Right hindlimb (tissue), 1 donor: ENCODE measurements at places on chromosomes 7 and 10.

DNA sequence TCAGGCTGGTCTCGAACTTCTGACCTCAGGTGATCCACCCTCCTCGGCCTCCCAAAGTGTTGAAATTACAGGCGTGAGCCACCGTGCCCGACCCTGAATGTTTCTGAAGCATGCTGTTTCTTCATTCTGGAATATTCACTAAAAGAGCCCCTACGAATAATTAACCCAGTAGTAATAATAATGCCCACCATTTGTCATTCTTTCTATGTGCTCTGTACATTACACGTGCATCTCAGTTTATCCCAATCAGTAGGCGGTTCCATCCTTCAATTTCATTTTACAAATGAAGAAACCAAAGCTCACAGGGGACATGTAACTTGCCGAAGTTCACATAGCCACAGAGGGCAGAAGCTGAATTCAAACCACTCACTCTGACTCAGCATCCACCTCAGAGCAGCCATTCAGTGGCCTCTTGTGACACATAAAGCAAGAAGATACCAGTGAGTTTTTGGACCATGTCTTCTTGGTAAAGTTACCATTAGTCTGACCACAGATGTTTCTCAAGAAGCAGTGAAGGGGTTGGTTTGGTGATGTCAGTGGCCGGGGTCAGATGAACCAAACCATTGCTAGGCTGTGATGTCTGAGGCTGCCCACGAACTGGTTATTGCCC, 71.9 kb upstream of the DUSP5 start:
- no peak for DNase-seq

GRCh38 chr7:45180084-45180986, 22.7 kb downstream of the RAMP3 start:
- no peak for DNase-seq

GRCh38 chr10:33005322-33006301, 47.6 kb upstream of the ITGB1 start:
- DNase-seq: peak; percentile 73

- DNase-seq: no peak
These were observed 25.4 kb downstream of the PDGFA start for GRCh38 chr7:494259-494687.

- DNase-seq: no peak
These were observed 87.8 kb downstream of the SPDYE5 start for GRCh38 chr7:75579899-75580298.

- no peak for DNase-seq
These were observed 1.6 kb upstream of the KBTBD2 start for GRCh38 chr7:32893207-32893524.

DNA sequence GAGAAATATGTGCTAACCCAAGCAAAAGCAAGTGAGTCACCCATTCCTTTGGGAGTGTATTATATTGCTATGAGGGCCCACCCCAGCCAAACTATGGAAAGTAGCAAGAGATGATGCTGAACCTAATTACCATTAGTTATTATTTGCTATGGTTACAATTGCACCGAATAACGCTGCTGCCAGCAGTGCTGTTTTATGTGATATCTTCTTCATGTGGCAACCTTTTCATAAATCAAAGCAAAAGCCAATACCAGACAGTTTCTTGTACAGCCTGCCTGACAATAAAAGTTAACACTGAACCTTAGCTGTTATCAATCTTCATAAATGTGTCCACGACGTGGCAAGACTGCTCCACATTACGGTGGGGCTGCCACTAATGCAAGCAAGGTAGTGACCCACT, 241.7 kb upstream of the PLXNA4 start:
- DNase-seq: no peak

GRCh38 chr10:22338185-22338900, 7.0 kb upstream of the SPAG6 start:
- DNase-seq: no peak

- DNase-seq: no peak
These were observed 443.3 kb downstream of the GFRA1 start for GRCh38 chr10:115829521-115830205.

- no peak for DNase-seq
These were observed 645.2 kb upstream of the IGFBP3 start for GRCh38 chr7:46566097-46566774.

DNA sequence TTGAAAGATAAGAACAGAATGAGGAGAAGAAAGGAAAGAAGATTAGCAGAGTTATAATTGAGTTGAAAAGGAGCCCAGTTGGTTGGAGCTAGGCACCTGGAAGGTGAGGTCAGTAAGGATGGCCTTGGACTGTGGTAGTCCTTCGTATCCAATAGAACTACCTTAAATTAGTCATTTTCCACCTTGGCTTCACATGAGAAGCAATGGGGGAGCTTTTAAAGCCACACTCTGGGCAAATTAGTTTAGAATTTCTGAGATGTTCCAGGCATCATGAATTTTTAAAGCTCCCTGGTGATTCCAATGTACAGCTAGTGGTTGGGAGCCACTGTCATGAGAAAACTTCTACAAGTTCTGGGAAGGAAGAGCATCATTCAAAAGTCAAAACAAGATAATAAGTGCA, 27.3 kb upstream of the CYP3A5 start:
- no peak for DNase-seq

- no peak for DNase-seq
These were observed 330.3 kb downstream of the HGF start for GRCh38 chr7:81439591-81439990.

- DNase-seq: no peak
These were observed 96.3 kb upstream of the ANKRD1 start for GRCh38 chr10:91017198-91017597.

DNA sequence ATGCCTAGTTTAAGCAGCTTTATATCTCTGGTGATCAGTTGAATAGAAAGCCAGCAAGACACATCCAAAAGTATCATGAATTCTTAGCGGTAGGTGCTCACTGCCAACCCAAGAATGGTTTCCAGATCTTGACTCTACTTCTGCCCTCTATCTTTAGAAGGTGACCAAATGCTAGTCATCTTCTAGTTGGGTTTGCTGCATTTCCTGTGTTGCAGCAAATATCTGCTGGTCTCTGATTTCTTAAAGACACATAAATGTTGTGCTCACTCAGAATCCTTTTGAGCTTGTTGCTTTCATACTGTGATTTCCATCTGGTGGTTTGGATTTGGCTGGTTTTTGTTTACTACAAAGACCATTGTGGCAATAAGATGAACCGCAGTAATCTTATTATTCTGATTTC, 2.2 kb downstream of the CDC123 start:
- DNase-seq: no peak

- DNase-seq: no peak
These were observed 167.9 kb downstream of the CPEB3 start for GRCh38 chr10:92122941-92123450.

- DNase-seq: no peak
These were observed 16.1 kb downstream of the USP6NL start for GRCh38 chr10:11595395-11595692.

- no peak for DNase-seq
These were observed 36.6 kb upstream of the KCNIP2 start for GRCh38 chr10:101880232-101880573.

- DNase-seq: peak; percentile 51
These were observed 67.8 kb downstream of the EGFR start for GRCh38 chr7:55086413-55087201.

DNA sequence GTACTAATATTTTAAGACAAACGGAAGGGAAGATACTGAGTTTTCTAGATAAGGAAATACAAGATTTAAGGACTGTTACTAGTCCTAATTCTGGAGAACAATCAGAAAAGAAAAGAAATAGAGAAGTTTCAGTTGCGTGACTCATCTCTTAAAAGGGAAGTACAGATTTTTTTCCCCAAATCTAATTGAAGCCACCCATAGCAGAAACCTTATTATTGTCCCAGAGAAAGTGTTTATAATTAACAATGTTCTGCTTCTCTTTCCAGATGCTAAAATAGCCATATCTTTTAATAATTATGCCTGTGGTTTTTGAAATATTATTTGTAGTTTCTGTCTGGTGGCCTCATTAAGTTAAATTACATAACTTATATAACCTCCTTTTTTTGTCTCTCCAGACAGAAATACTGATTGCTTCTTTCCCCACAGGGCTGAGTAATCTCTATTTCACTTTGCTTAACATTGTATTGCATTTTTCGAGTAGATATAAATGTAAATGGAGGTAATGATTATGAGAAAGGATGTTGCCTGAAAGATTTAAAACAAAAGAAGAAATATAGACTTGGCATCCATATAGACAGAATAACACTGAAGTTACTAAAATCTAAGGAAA, 240.7 kb upstream of the MBL2 start:
- DNase-seq: no peak

DNA sequence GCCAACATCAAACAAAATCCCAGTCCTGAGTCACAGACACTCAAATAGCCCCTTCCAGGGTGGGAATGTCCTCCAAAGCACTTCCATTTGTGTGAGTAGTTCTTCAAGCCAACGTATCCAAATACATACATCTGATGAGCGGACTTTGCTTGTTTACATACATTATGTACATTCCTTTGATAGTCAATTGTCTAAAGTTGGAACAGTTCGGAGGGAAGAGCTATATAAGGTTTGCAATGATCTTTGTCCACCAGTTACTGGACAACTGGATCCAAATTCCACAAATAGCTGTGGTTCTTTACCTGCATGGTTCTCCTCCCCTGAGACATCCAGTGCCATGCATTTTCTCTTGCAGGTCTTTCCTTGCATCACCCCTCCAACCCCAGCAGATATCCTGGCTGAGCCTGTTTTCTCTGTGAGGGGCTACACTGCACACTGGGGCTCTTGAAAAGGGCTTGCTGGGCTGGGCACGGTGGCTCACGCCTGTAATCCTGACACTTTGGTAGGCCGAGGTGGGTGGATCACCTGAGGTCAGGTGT, 4.7 kb upstream of the MGMT start:
- no peak for DNase-seq

- DNase-seq: no peak
These were observed 5.8 kb upstream of the STAMBPL1 start for GRCh38 chr10:88874281-88874680.

DNA sequence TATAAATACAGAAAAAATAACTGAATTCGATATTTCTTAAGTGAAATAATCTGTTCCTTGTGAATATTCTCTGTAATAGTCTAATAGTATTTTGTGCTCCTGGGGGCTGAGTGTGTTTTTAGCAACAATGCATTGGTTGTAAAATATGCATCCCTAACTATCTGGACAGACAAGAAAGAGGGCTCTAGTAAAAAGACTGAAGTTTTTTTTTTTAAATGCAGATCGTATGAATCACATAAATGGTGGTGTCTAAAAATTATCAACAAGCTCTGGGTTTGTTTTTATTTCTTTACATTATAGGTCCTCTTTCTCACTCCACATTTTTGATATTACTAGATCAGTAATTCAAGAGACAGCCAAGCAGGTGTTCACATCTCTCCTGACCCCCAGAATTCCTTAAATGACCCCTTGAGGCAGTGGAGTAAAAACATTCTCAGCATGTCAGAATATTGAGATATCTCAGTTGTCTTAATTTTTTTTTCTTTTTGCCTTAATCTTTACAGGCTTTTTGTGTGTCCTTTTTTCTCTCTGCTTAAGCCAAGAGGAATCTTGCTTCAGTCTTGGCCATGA, 18.2 kb downstream of the ARID5B start:
- no peak for DNase-seq

DNA sequence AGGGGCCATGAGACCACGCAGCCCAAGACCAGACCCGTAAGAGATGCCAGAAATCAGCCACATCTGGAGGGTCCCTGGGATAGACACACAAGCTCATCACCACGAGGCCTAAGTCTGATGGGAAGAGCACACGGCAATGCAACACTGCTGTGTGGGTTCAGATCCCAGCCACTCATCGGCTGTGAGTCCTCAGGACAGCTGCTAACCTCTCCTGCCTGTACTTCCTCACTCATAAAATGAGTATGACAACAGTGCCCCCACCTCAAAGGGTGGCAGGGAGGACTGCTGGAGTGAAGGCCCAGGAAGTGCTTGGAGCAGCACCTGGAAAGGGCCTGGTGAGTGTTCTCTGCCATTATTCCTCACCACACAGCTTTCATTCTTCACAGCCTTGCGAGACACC, 60.9 kb downstream of the MAD1L1 start:
- no peak for DNase-seq

- no peak for DNase-seq
These were observed 201.9 kb upstream of the SHH start for GRCh38 chr7:156014201-156014600.

GRCh38 chr10:71649631-71650030, 69.9 kb downstream of the C10orf105 start:
- no peak for DNase-seq

- DNase-seq: no peak
These were observed 22.0 kb downstream of the STEAP1B start for GRCh38 chr7:22477876-22478450.

DNA sequence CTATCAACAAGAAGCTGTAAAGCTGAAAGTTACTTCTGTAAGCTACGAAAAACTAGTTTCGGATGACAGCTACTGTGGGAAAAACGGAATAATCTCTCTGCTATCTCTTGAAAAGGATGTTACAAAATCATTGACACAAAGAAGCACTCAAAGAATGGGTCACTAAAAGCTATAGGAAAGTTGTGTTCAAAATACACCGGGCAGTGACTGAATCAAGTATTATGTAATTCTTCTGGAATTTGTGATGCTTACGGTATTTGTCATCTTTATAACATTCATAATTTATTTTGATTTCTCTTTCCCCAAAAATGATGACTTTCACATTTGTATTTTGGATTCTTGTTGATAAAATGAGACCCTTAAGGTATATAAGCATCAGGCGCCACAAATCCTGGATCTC, 112.1 kb upstream of the KLF6 start:
- DNase-seq: no peak

GRCh38 chr10:22611425-22612115, 102.8 kb downstream of the PIP4K2A start:
- no peak for DNase-seq

DNA sequence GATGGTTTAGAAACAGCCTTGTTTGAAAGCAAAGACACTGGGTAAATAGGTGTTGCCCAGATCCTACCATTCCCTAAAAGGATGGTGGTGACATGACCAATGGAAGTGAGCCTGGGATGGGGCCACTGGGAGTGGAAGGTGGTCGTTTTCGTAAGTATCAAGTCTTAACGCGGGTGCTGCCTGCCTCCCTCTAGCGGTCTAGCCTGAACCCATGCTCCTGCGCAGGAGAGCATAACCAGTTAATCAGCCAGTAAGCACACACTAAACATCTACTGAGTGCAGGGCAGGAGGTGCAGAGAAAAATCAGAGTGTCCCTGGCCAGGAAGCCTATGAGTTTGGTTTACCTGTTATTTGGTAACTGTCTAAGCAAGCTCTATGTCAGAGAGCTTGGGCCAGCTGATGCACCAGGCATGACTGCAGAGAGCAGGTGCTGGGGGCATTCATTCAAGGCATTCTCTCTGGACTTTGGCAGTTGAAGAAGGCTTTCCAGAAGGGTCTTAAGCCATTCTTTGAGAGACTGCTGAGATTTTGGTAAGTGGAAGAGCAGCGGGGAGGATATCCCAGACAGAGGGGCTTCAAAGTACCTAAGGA, 930 bp downstream of the GARIN1A start:
- DNase-seq: no peak

- DNase-seq: no peak
These were observed 1250.9 kb upstream of the CELF2 start for GRCh38 chr10:9766762-9767161.
